ENCODE measurements at places on chromosomes 11 and 22.

GRCh38 chr11:3949125-3949524 lies 93.7 kb downstream of the STIM1 start:
- no peak for DNase-seq

DNA sequence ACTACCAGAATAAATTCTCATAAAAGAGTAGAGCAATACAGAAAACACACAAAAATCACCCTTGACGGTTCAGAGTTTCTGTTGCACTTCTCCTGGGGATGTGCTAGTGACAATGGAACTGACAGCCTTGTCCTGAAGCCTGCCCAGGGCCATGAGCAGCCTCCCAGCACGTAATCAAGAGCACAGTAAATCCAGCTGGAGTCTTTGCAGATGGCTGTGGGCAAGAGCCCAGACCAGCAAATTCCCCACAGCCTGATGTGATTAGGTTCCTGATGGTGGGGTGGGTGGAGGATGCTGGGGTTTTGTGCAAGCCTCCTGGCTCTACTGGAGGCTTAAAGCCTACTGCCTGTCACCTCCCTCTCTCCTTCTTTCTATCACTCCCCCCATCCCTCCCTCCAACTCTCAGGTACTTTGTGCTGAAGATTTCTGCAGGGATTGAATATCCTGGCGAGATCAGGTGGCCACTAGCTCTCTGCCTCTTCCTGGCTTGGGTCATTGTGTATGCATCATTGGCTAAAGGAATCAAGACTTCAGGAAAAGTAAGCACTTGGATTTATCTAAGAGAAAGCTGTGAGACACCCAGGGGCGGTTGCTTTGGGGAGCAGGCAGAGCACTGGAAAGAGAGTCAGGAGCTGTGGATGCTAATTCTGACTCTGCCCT lies 18.1 kb downstream of the SLC6A5 start:
- no peak for DNase-seq

DNA sequence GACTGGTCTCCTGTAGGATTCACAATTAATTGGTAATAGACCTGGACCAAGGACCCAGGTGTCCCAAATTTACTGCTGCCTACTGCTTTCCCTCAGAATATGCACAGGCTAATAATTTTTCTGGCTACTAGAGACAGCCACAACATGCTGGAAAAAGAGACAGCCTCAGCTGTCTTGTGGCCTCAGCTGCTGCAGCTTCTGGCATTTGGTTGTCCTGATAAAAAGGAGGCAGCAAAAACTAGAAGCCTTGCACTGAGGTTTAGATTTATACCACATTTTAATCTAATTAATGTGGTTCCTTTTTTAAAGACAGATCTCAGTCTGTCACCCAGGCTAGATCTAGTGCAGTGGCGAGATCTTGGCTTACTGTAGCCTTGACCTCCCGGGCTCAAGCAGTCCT lies 89.8 kb downstream of the BTBD10 start:
- DNase-seq = no peak

DNA sequence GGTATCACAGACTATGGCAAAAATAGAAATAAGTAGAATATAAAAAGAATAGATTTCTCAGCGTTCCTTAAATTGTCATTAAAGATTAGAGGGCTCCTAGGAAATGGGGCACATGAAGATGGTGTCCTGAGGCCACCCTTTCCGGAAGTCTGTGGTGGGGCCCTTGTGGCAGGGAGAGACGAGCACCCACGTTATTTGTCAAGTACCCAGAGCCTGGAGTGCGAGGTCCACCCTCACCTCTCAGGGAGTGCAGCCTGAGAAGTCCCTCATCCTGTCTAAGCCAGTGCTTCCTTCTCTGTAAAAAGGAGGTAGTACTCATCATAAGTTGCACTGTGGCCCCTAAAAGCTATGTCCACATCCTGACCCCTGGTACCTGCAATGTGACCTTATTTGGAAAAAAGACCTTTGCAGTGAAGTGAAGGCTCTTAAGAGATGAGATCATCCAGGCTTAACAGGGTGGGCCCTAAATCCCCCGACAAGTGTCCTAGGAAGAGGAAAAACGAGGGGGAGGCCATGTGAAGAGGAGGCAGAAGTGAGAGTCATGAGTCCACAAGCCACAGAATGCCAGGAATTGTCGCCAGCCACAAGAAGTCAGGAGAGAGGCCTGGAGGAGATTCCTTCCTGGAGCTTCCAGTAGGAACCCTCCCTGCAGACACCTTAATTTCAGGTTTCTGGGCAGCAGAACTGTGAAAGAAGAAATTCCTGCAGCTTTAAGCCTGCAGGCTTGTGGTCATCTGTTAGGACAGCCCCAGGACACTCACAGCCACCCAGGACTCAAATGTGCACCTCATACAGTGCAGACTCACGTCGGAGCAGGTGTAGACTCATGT lies 76.8 kb upstream of the CCND1 start:
- DNase-seq = no peak

- peak; percentile 69 for DNase-seq
These were observed 27.8 kb downstream of the RELT start for GRCh38 chr11:73404048-73404447.

GRCh38 chr11:4626207-4627099 lies 10.8 kb upstream of the OR51D1 start:
- peak; percentile 95 for DNase-seq

GRCh38 chr22:26522592-26522991 lies 10.3 kb upstream of the TFIP11 start:
- DNase-seq = no peak

GRCh38 chr11:118100691-118101232 lies 14.0 kb upstream of the SMIM35 start:
- no peak for DNase-seq

Data from G401 (cell line).